ENCODE measurements at places on chromosomes 5 and 9.
A peak's percentile ranks its signal among the peaks of the same experiment; 100 is the strongest.

- DNase-seq, result no peak
Observed at GRCh38 chr5:135635451-135635850, 56.7 kb upstream of the CXCL14 start.

- no peak for DNase-seq
Observed at GRCh38 chr9:96663506-96664120, 8.5 kb upstream of the PRXL2C start.

- no peak for DNase-seq
Observed at GRCh38 chr5:65861830-65862241, 64.5 kb upstream of the ERBIN start.

- DNase-seq, result no peak
Observed at GRCh38 chr5:40480392-40480791, 199.3 kb upstream of the PTGER4 start.

GRCh38 chr5:134634227-134634626 lies 1.6 kb upstream of the SAR1B start:
- no peak for DNase-seq

- DNase-seq, result no peak
Observed at GRCh38 chr9:22041775-22042174, 32.7 kb upstream of the CDKN2B start.

- DNase-seq, result no peak
Observed at GRCh38 chr5:10409504-10409903, 32.2 kb upstream of the ROPN1L start.

DNA sequence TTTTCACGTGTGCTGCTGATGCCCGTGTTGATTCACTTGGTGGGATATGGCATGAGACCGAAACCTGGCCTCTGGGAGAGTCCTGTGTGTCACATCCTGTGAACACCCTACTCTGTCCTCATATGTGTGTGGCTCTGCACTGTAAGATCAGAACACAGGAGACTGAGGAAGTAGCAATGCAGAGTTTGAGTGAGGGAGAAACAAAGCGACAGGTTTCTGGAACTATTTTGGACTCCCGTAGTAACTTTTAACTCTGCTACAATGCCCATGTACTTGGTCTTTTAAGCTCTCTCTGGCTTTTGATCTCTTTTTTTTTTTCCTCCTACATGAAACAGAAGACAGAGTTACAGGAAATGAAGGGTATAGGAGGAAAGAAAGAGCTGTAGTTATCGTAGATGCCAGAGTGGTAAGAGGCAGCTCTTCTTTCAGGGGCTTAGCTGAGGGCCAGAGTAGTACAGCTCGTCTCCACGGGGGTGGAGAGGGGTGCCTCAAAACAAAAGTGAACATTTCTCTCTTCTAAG lies 26.6 kb downstream of the GRAMD2B start:
- DNase-seq, result no peak

GRCh38 chr9:6680797-6681146 lies 35.2 kb upstream of the GLDC start:
- peak; percentile 38 for DNase-seq

DNA sequence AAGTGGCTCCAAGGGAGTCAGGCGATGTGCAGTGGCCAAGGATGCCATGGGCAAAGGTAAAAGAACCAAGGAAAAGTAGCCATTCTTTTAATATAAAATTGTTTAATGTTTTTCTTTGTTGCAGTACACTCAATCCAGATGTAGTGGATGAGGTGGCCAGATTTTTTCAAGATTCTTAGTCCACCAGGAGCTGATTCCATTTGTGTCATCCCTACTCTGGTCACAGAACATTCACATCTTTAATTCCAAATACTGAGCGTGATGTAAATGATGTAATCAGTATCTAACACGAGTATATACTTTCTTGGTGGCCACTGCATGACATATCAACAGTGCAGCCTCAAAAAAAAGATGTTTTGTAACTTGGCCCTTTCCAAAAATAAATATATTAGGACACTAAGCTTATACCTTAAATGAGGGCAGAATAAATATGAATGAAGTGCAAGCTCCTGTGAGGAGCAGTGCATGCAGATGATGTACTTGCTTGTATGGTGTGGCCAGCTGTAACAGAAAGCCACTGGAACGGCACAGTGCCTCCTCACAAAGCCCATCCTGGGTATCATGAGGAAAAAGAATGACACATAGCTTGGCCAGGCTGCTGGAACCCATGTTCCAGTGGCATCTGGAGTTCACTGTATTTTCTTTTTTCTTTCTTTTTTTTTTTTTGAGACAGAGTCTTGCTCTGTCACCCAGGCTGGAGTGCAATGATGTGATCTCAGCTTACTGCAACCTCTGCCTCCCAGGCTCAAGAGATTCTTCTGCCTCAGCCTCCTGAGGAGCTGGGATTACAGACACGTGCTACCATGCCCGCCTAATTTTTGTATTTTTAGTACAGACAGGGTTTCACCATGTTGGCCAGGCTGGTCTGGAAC lies 6.5 kb upstream of the SPATA24 start:
- no peak for DNase-seq

GRCh38 chr9:108467653-108468324 lies 388.0 kb downstream of the ACTL7B start:
- DNase-seq, result no peak

DNA sequence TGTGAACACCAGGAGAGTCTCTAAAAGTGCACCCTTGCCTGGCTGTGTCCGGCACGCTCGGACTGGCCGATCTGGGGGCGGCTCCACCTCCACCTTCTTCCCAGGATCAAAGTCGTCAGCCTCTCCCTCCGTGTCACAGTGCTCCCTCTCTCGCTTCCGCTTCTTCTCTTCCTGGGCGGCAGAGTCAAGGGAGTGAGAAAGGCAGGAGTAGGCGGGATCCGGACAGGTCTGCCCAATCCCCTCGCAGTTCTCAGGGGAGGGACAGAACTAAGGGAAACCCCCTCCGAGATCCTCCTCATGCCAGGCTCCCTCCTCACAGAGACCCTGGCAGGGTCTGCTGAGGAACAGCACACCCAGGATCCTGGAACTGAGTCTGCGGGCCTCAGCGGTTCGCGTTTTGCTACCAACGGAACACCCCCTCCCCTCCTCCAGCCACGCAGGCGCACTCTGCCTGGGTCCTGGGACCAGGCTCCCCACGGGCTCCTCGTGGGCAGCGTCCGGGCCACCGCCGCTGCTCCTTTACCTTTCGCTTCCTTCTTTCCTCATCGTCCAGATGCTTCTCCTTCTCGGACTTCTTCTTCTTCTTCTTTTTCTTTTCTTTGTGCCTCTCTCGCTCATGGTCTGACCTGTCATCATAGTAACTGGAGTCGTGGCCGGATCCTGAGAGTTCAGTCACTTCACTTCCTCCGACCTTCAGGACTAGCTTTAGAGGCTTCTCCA lies 1.3 kb downstream of the BRD9 start:
- no peak for DNase-seq

GRCh38 chr5:73302797-73303147 lies 129.8 kb downstream of the TMEM174 start:
- DNase-seq, result no peak

DNA sequence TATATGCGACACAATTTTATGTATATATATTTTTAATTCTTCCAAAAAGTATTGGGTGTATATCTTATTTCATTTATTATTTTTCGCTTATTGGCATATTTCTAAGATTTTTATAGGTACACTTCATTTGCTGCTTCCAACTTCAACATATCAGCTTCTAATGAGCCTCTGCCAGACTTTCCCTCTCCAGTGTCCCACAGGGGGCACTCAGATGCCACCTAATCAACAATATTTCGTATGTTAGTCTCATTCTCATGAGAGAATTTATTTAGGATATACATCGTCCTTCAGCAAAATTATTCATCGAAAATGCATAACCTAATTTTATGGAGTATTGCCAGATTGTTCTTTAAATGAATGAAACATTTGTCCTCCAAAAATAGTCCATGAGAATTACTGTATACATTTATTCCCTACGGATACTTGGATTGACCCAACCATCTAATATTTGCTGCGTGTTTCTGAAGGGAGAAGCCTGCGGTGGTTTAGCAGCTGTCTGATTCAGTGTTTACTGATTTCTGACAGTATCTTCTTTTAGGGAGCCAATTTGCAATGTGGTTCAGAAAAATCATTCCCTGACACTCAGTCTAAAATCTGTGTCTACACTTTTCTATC lies 100.6 kb upstream of the SELENOP start:
- DNase-seq, result no peak

GRCh38 chr9:123861756-123862120 lies 68.2 kb downstream of the DENND1A start:
- no peak for DNase-seq

- no peak for DNase-seq
Observed at GRCh38 chr5:149452007-149452664, 73.0 kb upstream of the IL17B start.

- no peak for DNase-seq
Observed at GRCh38 chr5:138664276-138664943, 88.8 kb upstream of the CTNNA1 start.

DNA sequence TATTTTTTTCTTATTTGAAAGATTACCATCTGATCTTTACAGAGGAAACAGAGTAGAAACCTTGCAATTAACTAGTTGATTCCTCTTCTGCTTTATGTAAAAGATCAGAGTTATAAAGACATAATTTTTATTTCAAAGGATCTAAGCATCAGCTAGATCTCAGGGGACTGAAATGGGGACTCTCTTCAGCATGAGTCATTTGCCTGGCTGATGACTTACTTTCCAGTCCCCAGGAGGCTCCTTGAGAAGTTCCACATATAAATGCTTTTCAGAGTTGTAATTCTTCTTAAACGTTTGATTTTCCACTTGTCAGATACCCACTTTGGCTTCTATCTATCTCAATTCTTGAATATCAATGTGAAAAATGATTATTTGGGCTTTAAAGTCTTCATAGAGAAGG lies 389.4 kb downstream of the RAB3C start:
- DNase-seq, result no peak

DNA sequence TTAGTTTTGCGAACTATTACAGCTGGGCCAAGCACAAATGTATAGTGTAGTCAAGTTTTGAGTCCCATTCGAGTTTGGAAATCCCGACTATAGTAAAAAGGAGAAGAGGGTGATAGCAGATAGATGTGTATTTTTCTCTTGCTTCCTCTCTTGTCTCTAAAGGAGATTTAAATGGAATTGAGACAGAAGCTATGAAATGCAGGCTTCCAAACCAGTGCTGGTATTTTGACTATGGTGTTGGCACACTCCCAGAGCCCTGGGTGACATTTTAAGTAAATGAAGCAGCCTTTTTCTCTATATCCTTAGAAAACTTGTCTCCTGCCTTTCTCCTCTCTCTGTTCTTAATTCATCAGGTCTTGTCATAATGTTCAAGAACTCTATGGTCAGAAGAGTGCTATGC lies 17.7 kb upstream of the AUH start:
- DNase-seq, result no peak

DNA sequence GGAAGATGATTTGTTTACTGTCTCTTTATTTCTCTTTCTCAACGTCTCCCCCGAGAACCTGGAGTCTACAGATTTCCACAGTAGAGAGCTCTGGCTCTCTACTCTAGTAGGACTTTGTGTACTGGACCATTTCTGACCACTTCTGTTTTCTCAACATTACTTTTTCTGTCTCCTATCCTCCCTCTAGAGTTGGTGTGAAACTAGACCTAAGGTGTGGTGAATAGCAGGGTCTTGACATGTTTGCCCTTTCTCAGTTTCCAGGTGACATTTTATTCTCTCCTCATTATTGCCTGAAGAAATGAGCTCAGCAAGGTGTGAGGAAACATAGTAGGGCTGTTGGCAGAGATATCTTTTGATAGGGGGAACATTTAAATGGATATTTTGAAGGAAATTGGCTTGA lies 62.1 kb upstream of the IL6ST start:
- no peak for DNase-seq

DNA sequence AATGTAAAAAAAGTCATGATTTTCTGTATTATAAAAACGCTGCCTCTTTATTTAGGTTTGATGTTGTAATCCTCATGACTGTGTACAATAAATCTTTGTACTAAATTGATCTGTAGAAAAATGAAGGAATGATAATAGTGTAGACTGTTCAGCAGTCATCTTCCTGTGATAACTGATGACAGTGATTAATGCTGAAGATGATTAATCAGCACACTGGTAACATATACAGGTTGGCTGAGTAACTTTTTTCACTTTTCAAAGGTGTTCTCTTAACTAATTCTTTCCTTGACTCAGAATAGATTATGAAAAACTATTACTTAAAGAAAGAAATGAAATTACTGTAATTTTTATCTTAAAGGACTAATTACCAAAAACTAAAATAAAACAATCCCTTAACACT lies 122.5 kb downstream of the RFX3 start:
- DNase-seq, result no peak

DNA sequence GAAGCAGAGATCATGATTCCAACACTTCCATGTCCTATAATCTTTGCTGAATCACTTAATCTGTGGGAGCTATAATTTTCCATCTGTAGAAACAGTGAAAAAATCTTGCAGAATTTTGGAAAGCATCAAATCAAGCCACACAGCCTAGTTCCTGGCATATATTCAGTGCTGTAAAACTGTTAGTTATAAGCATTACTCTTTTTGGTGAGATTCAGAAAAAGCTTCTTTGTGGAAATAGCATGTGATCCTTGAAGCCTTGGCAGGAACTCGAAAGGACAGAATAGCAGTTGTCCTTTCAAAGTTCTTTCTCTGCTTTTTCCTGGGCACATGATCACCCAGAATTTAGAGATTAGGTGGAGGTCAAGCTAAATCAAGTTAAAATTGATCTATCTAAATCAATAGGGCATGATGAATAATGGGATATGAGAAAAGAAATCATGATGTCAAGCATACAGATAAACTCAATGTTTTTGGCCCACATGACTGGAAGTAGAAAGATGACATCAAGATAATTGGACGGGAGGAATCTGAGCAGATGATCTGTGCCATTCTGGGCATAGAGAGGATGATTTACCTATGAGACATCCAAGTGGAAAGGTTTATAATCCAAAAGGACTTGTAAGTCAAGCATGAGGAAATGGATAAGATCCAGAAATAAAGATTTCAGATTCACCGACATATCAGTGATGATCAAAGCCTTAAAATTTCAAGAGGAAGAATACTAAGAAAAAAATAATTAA lies 73.1 kb downstream of the TMEM232 start:
- DNase-seq, result no peak

- no peak for DNase-seq
Observed at GRCh38 chr5:13994621-13995253, 50.2 kb upstream of the DNAH5 start.

DNA sequence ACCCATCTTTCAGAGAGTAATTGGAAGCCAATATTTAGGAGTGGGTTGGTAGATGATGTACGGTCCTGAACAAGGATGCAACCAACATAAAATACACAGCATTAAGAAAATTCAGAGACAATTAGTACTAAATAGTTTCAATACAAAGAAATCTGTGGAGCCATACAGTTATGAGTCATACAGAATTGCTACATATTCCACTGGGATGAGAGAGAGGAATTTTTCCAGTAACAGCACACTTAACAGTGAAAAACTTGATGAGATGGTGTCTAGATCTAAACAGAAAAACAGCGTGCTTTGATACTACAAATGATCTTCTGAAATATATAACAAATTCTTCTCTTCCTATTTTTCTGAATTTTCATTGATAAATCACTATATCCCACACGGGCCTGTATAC lies 1999.3 kb upstream of the CDH9 start:
- DNase-seq, result no peak

DNA sequence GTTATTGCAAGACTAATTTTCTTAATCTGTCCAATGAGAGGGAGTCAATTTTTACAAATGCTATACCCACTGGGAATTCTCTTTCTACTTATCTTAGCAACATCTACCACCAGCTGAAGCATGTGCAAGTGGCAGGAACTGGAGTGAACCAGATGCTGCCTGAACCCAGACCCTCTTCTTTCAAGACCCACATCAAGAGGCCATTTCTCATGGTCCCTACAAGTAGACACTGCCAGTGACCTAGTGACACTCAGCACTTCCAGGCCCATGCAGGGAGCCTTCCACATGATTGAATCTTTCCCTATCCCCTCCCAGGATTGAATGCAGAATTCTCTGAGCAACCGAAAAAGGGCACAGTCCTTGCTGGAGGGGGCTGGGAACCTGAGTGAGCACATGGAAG lies 148.2 kb upstream of the ADAMTS16 start:
- no peak for DNase-seq
